Activated CD4-positive, alpha-beta T cell treated with anti-CD3 and anti-CD28 coated beads, Interleukin-10, Interleukin-2, amounts not matched to agents 100 ng/mL and 50 ng/mL, durations not matched to agents 16 hours and 8 hours (primary cell): ENCODE measurements at places on chromosomes 13 and 19.

GRCh38 chr19:18789883-18790565 lies 1.1 kb downstream of the COMP start:
- no peak for DNase-seq

GRCh38 chr13:25247360-25247759 lies 39.9 kb downstream of the MTMR6 start:
- DNase-seq = no peak

DNA sequence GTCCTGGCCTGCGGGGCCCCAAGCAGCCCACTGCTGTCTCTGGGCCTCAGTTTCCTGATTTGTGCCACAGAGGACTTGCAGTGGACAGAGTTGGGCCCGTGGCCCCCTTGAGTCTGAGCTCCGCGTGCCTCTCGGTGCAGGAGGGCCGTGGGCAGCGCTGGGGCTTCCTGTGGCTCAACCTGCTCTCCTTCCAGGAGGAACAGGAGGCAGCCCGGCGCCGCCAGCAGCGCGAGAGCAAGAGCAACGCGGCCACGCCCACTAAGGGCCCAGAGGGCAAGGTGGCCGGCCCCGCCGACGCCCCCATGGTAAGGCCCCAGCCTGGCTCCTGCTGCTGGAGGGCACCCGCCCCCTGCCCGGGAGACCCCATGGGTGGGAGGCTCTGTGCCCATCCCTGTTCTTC lies 25.9 kb downstream of the PLEKHJ1 start:
- no peak for DNase-seq

GRCh38 chr19:14762111-14762510 lies 16.2 kb downstream of the ADGRE2 start:
- no peak for DNase-seq

DNA sequence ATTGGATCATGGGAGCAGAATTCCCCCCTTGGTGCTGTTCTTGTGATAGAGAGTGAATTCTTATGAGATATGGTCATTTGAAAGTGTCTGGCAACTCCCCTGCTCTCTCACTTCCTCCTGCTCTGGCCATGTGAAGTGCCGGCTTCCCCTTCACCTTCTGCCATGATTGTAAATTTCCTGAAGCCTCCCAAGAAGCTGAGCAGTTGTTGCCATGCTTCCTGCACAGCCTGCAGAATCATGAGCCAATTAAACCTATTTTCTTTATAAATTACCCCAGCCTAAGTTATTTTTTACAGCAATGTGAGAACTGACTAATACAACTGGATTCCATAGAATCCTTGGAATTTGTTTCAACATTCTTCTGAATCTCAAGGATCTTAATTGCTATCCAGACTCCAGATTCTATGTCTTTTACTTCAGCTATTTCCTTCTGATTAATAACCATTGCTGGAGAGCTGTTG lies 328.1 kb downstream of the SLITRK5 start:
- DNase-seq = no peak

- DNase-seq = no peak
These were observed 26.3 kb downstream of the CNFN start for GRCh38 chr19:42363614-42364346.

- DNase-seq = no peak
These were observed 337.7 kb downstream of the DNAJC15 start for GRCh38 chr13:43360892-43361610.

GRCh38 chr13:43044720-43045301 lies 21.4 kb downstream of the DNAJC15 start:
- no peak for DNase-seq

DNA sequence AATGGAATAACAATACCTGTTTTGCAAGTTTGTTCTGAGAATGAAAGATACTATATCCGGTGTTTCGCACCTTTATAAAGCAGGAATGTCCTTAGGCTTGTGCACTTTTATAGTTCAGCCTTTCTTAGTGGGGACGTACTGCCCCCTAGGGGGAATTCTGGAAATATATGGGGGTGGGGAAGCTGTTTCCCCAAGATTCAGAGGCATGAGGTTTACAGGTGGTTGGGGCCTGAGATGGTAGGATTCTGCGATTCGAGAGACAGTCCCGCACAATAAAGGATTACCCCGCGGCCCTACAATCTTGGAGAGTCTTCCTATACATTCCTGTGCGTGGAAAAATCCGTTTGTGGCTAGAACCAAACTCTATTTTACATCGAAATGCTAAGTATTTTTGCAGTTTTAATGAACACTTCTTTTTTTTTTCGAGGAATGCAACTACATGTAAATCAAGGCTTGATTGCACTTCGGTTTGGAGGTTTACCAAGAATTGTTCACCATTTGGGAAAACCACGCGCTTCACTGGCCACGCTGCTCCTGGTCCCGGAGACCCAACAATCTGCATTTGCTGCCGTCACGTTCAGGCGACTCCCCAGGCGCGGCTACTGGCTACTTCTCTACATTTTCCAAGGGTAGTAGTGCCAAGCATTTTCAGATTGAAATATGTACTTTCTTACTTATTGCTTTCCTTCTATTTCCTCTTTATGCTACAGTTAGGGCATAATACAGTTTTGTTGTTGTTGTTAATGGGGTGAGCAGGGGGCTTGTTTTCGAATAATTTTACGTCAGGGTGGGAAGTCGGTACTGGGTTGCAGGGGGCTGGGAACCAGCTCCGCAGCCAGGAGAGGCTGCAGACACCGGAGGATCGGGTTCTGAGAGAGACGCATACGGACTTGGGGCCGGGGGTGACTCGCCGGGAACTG lies 830 bp downstream of the NEK5 start:
- DNase-seq = peak; percentile 73

DNA sequence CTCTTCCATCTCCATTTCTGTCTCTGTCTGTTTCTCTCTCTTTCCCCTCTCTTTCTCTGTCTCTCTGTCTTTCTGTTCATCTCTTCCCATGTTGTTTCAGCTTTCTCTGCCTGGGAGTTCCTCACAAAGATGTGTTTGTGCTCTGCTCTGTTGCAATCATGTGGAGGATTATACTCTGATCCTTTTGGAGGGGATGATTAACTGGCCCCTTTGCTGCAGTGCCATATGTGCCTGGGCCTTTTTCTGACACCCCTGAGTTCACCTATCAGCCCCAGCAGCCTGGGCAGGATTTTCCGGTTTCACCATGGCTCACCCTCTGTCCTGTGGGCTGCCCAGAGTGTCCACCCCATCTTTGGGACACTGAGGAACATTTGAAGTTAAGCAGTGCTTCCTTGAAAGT lies 9.0 kb upstream of the TEX26 start:
- DNase-seq = no peak

GRCh38 chr19:53878776-53879139 lies 3.2 kb upstream of the PRKCG start:
- no peak for DNase-seq

DNA sequence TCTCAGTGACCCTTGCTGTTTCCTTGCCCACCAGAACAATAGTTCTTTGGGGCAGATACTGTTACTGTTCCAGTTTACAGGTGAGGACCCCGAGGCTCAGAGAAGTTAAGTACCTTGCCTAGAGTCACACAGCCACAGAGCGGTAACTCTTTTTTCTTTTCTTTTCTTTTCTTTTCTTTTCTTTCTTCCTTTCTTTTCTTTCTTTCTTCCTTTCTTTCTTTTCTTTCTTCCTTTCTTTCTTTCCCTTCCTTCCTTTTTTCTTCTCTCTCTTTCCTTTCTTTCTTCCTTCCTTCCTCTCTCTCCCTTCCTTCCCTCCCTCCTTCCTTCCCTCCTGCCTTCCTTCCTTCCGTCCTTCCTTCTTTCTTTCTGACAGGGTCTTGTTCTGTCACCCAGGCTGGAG lies 4.9 kb upstream of the PRX start:
- DNase-seq = no peak

- no peak for DNase-seq
These were observed 253.1 kb downstream of the OLFM4 start for GRCh38 chr13:53281677-53282076.

GRCh38 chr13:49938314-49938713 lies 2.2 kb upstream of the SPRYD7 start:
- DNase-seq = no peak

GRCh38 chr13:63942372-63942771 lies 2526.7 kb upstream of the PCDH20 start:
- no peak for DNase-seq

DNA sequence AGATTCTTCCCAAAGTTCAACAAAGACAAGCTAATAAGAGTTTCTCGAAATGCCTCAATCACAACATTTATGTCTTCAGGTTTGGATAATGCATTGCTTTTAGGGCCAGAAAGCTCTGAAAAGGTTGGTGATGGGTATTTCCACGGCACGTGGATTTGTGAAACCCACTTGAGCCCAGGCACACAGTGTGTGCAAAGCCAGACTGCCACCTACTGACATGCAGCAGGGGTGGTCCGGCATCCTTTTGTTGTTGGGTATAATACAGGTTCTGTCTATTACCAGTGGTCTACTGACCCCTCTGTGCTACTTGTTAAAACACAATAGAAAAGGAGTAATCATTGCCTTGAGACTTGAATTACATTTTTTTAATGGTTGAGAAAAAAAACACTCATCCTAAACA lies 225.6 kb downstream of the RAP2A start:
- no peak for DNase-seq

- DNase-seq = no peak
These were observed 294.9 kb downstream of the NDFIP2 start for GRCh38 chr13:79775830-79776229.

DNA sequence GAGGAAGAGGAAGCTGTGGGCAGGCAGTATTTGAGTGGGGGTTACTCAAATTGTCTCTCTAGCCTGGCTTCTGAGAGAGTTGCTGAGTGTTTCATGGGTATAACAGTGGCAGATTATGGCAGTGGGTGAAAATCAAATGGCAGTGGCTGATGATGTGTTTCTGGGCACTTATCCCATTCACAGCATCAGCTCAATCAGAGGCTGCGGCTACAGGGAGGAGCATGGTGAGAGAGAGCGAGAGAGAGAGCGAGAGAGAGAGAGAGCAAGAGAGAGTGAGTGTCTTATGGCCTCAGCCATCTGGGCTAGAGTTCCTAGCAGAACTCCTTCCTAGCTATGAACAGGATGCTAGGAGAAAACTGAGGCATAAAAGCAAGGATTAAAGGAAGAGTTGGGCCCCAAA lies 178.9 kb downstream of the OLFM4 start:
- no peak for DNase-seq

- DNase-seq = peak; percentile 56
These were observed 10.1 kb downstream of the AP2S1 start for GRCh38 chr19:46840498-46840942.

- DNase-seq = no peak
These were observed 88.6 kb downstream of the DCT start for GRCh38 chr13:94390881-94391280.
